Effector memory CD4-positive, alpha-beta T cell (primary cell): ENCODE measurements at places on chromosomes 1 and 21.

- DNase-seq: no peak
These were observed 3.2 kb downstream of the NIT1 start for GRCh38 chr1:161121042-161121650.

DNA sequence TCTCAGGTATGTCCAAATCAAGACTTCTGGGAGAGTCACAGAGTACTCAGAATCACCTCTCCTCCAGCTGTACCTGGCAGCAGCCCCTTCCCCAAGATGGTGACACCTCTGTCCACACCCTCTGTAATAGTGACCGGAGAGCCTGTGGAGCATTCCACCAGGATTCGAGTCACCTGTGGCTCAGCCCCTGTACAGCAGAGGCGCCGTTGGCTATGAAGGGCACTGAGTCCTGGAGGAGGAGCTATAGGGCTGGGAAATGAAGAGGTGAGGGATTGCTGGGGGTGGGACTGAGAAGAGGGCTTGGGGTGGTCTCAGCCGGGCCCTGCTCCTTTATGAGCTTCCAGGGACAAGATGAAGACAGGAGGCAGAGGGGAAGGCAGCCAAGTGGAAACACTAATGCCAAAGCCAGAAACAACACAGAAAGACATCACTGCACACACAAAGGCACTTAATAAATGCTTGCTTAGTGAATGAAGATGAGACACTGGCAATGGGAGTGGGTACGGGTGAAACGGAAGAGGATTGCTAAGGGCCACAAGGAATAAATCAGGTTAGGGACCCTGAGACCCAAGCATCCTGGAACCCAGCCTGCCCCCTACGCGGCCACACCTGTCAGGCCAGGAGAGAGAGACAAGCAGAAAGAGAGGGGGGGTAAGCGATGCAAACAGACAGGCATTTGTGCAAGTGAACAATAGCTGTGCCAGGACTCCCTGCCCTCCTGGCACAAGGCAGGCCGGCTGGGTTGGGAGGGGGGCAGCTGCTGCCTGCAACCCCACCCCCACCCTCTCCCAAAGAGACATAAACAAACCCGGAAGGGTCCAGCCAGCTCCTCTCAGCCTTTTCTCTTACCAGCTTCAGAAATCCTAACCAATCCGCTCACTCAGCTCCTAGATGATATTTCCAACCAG, 3.9 kb downstream of the ARHGEF2 start:
- DNase-seq: no peak

DNA sequence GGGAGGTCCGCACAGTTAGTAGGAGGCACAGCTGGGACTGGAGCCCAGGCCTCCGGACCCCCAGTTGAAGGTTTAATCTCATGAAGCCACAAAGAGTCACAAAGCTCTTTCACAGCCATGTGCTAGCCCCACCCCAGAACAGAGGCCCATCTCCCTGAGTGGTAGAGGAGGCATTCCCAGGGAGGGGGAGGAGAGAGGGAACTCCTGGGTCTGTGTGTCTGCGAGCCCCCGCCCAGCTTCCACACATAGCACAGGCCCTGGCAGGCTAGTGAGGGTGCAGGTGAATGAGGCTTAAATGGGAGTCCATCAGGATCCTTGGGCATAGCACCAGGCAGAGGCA, 197.8 kb downstream of the MATN1 start:
- no peak for DNase-seq

GRCh38 chr1:183871142-183871541, 66.2 kb downstream of the RGL1 start:
- no peak for DNase-seq

DNA sequence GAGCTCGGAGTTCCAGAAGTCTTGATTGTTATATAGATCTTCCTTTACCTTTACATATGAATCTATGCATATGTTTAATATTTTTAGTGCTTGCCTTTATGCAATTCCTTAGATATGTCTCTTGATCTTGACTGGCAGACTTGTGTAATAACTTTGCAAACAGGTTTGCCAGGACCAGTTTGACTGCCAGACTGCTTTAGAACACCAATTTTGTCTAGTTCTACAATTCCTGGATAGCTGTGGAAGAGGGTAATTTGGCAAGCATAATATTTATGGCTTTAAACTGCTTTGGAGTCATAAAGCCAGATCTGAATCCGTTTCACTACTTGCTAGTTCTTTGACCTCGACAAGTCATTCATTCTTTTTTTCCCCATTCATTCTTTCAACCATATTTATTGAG, 250.0 kb downstream of the FAF1 start:
- no peak for DNase-seq

GRCh38 chr1:57019236-57019839, 53.5 kb upstream of the C8B start:
- no peak for DNase-seq

GRCh38 chr1:201016943-201017827, 6.3 kb downstream of the KIF21B start:
- DNase-seq: no peak

DNA sequence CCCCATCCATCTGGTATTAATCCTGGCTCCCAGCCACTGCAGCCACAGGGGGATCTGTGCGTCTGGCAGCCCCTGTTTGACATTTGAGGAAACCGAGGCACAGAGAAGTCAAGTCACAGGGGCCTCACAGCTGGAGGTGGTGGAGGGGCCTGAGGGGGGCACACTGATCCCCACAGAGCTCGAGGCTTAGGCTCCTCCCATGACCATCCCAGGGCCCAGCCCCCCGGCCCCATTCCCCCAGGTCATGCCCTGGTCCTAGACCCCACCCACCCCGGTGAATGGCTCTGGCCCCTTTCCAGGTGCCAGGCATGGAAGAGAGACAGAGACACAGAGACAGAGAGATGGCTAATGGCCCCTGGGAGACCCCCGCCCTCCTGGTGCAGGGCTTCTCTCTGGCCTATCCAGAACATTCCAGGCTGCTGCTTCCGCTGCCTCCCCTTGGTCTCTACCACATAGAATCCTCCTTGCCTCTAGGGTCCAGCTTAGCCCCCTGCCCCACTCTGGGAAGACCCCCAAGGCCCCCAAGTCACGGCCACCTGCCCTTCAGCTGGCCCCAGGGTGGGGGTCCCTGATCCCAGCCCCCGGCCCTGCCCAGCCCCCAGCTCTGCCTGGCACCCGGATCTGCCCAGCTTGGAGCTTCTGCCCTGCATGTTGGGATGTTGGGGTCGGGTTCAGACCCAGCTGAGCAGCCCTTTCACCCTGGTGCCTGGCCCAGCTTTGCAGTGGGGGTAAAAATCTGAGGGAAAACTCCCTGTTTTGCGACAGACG, 29.2 kb upstream of the LRRC3 start:
- DNase-seq: no peak

GRCh38 chr1:8004803-8005573, 21.1 kb downstream of the ERRFI1 start:
- DNase-seq: no peak

GRCh38 chr1:87497380-87498203, 168.9 kb downstream of the LMO4 start:
- DNase-seq: no peak

DNA sequence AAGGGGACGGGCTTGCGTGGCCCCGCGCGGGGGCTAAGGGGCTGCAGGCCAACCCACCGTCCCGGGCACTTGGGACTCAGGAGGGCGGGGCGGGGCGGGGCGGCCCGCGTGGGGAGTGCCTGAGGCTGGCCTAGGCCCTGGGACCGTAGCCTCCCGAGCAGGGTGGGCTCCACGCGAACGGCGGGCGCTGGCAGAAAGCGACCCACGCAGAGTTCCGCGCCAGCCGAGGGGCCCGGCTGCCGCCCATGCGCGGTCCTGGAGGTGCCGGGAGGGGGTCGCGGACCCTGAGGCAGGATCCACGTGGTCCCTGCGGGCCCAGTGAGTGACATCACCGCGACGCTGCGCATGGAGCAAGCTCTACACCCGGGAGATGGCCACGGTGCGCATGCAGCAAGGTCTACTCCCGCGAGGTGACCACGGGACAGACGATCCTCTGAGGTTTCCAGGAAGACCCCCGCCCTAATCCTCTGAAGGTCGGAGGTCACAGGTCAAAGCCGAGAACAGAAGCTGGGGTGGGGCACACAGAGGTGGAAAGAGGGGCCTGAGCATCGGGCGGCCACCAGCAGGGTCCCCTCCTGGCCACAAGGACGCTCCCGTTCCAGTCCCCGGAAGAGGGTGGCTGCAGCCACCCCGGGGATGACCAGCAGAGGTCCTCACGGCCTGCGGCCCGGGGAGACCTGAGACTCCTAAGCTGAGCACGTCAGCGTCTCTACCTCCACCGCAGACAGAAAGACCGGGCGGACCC, 13.5 kb upstream of the SLC19A1 start:
- peak; percentile 22 for DNase-seq

GRCh38 chr21:45818276-45818903, 163.2 kb upstream of the COL6A1 start:
- DNase-seq: no peak

- DNase-seq: no peak
These were observed 29.6 kb upstream of the SFPQ start for GRCh38 chr1:35222322-35223083.

DNA sequence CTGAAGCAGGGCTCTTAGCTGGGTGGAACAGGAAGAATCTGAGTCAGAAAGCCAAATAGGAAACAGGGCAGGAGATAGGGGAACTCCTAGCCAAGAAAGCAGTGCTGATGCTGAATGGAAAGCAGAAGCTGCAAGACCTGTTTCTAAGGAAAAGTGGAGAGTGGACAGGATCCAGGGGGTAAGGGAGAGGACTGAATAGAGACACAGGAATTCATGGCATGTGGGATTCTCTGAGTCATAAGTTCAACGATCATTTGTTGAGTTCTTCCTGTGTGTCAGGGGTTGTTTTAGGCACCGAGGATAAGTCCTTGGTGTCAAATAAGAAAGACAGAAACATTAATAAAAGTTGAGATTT, 153.8 kb upstream of the FGGY start:
- no peak for DNase-seq

GRCh38 chr1:26070296-26070962, 3.0 kb upstream of the TRIM63 start:
- DNase-seq: no peak

GRCh38 chr1:31348449-31348848, 24.4 kb downstream of the FABP3 start:
- DNase-seq: no peak

DNA sequence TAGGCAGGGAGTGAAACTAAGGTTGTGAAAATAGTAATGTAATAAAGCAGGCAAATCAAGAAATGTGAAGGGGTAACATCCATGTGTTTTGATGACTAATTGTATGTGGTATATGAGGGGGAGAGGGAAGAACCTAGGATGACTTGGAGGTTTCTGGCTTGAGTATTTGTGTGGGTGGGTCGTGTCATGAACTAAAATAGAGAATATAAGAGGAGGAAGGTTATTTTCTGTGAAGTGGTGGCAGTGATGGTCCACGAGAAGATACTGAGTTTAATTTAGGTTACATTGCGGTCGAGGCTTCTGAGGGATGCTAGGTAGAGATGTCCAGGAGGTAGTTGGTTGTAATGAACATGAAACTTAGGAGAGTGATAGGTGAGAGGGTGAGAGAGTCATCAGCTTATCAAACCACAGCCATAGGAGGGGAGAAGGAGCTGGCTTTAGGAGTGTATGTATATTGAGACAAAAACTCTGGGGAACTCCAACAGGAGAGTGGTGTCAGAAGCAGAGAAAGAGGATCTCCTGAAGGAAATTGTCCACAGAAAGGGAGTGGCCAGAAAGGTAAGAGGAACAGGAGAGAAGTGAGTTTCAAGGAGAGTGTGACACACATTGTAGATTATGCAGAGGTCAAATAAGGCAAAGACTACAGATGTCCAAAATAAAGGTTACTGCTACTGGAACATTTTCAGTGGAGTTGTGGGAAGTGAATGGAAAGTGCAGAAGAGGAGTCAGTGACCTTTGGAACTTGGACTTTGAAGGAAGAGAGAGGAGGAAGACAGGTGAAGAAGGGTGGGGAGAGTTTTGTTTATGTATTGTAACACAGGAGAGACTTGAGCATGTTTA, 89.0 kb upstream of the MACF1 start:
- no peak for DNase-seq

- DNase-seq: no peak
These were observed 31.8 kb upstream of the PLD5 start for GRCh38 chr1:242556276-242556675.

- no peak for DNase-seq
These were observed at the start of gene COL24A1 for GRCh38 chr1:86156566-86157455. Gene COL24A1, minus strand, starts transcription at chr1:86156772. Its CDS starts 376 bp downstream, at chr1:86156396.

GRCh38 chr21:45512626-45513002, 29.6 kb downstream of the SLC19A1 start:
- DNase-seq: no peak

DNA sequence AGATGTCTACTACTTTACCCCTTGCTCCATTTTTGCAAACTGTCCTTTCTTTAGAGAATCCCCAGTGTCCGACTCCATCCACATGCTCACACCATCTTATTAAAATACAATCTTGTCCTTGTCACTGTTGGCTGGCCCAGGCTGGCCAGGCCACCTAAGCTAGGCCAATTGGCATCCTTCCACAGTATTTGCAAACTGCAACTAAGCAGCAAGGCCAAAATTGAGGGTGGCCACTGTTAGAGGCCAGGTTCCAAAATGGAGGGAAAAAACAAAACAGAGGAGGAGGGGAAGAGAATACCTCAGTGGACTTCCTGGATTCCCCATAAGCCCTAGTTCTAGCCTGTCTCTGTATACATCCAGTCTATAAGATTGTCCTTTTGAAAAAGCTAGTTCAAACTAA, 4.3 kb downstream of the FAM89A start:
- DNase-seq: no peak

DNA sequence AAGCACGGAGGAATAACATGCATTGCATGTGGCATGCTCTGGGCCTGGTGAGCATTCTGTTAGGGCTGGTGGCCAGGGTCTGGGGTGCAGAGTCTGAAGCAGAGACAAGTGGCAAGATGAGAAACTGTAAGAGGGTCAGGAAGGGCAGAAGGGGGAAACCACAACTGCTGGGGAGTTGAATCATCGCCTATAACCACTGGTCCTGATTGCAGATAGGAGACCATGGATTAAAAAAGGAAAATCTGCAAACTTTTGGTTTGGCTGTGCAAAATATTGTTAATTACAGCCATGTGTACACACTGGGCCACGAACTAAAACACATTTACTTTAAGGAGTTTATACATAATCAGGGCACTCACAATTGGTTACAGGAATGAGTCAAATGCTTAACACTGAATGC, 76.6 kb downstream of the TGFBR3 start:
- no peak for DNase-seq

- no peak for DNase-seq
These were observed 32.6 kb downstream of the TRIT1 start for GRCh38 chr1:39850606-39851216.

DNA sequence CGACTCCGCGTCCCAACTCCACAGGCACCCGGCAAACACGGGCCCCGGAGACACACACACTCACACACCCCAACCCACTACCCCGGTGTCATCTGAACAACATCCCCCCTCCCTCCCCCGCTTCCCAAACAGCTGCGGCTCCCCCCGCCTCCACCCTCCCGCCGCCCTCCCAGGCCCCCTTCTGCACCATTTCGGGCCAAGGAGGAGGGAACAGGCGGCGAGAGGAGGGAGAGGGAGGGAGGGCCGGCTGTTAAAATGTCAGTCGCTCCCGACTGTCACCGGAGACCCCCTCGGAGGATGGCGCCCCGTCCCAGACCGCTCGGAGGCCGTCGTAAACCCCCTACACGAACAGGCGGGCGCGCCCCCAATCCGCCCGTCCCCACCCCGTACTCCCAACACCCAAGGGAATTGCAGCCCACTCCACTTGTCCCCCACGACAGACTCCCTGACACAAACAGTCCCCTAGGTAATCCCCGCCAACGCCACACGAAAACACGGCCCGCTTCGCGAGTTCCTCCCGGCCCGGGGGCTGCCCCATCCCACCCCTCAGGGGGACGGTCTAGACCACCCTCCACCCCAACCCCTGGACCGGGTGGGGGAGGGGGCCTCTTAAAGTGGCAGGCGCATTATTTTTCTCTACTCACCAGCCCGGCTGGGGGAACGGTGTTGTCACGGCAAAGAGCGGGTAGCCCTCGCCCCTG, 583 bp downstream of the MEF2D start:
- DNase-seq: peak; percentile 36
